Activated naive CD8-positive, alpha-beta T cell treated with anti-CD3 and anti-CD28 coated beads, Interleukin-2, amount 10 ng/mL, durations not matched to agents 7 days and 5 days (primary cell): ENCODE measurements at places on chromosomes 7 and 10. TPM values are rescaled to one million over a fixed set of nuclear protein-coding genes. Genes with fewer than 3 reads are reported as not detected.

Gene ADAM12
- total RNA-seq: 0.17 TPM

Gene PCDH15
- total RNA-seq: not detected

DNA sequence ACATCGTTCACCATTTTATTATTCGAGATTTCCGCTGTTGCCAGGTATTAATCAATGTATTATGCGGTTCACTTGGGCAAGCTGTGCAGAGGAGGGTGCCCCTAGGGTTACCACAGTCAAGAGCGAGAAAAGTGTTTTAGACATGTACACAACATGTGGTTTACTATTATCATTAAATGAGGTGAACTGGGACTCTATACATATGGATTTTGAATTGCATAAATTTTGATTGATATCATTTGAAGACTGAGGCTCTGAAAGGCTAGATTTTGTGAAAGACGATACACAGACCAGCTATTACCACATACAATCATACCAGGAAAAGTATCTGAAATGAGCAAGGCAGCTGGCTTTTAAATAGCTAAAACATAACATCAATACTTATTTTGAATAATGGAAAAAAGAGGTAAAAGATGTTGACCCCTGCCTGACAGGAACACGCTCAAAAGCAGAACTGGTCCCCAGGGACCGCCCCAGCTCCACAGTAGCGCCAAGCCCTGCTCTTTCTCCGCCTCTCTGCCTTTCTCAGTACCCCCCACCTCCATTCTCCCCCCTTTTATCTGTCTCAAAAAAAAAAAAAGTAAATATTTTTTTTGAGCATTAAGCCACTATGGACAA, 413.4 kb upstream of the MKI67 start:
- no peak for DNase-seq

DNA sequence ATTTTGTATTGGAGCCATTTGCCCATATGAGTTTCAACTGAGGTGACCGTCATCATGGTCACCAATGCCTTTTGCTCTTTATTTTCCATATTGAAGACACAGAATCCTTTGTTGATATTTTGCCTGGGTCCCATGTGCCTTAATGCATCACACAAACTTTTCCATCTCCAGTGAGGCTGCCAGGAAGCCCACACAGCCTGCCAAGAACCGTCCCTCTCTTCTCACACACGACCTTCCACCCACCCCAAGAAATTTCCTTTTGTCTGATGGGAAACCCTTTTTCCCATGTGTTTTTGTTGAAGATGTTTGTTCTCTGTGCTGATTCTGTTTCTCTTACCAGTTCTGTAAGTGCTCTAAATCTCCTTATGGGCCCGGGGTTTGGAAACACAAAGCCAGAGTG, 168.9 kb downstream of the CSTF2T start:
- no peak for DNase-seq

DNA sequence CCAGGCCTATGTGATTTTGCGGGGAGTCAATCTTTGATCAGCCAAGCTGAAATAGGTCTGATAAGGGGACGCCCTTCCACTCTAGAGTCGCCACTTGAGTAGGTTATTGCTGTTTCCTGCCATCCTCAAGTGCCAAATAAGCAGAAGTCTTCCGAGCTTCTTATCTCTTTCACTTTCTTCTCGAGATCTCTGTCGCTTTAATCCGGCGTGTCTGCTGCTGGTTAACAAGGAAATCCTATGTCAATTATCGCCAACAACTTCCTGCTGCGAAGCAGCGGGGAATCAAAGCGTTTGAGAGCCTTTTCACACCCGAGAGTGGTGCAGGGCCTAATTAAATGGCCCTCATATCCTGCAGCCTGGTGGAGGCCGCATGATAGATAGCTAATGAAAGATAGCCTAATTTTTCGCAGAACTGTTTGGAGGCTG, 215.9 kb downstream of the RAB11FIP2 start:
- peak; percentile 33 for DNase-seq

- no peak for DNase-seq
Observed at GRCh38 chr10:129023082-129023481, 444.0 kb upstream of the MGMT start.

GRCh38 chr7:25891591-25891990, 260.4 kb upstream of the NFE2L3 start:
- DNase-seq: no peak

DNA sequence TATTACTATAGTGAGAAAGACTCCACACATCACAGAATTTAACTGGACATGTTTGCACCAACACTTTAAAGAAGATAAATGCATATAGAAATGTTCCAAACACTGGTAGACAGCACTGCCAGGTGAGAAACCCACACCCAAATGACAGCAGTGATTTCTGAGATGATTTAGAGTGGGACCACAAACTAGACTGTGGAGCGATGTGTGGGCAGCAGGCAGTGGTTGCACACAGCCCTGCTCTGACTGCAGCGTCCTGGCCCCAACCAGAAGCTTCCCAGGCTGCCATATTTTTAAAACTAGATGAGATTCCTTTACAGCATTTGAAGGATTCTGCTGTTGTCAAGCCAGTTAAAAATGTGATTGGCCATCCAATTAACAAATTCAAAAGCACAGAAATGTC, 47.7 kb upstream of the COMMD3 start:
- DNase-seq: no peak
